Hematopoietic multipotent progenitor cell treated with erythropoietin and hydrocortisone succinate and interleukin-3 and kit ligand, for 8 days (in vitro differentiated cells): ENCODE measurements at places on chromosomes 4 and X.

DNA sequence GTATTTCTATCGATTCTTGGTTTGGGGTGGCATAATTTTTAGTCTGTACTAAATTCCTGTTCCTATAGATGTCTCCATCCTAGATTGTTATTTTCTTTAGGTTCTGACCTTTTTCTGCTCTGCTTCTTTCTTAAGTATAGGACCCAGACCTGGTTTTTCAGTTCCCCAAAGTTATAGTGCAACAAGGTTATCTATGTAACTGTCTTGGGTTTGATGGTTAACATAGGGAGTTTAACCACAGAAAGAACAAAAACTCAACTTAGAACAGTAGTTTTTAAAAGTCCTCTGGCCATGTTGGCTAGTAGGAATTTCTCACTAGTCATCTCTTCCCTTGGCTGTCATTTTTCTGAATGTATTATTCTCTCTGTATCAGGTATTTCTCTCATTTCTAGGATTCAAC lies 38.8 kb upstream of the MAD2L1 start:
- no peak for DNase-seq

DNA sequence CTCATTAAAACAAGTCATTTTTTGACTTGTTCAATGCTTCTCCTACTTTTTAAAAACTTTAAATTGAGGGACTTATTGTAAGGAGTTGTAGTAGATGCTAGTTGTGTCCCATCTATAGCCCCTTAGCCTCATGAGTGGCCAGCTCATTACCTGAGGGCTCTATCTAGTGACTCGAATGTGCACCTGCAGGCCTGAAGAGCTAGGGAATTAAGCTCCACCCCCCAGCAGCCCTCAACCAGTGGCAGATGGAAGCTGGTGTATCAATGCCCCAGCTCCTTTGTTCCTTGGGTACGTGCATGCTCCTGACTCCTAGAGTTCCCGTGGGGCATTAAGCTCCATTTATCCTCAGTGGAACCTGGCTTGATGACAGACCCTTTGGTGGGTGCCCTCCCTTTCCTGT lies 146.7 kb upstream of the FAM9B start:
- DNase-seq: no peak

DNA sequence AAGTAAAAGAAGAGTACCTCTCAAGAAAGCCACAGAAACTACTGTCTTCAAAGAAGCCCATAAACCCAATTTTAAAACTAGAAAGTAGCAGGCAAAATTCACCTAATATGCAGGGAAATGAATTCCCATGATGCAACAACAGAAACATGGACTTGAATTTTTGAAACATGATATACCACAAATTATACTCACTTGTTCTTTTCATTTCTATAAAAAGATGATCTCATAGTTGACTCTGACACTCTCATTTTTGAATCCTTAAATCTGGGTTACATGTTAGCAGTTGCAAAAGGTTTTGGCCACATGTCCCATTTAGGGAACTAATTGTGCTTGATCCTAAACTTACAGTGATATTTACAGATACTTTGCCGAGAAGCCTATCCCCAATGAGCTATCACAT lies 1130.8 kb downstream of the FAT4 start:
- no peak for DNase-seq

GRCh38 chr4:175916626-175917351 lies 104.7 kb upstream of the GPM6A start:
- no peak for DNase-seq

- peak; percentile 62 for DNase-seq
Measured at GRCh38 chr4:148266921-148267320, 175.3 kb downstream of the NR3C2 start.

- DNase-seq: no peak
Measured at GRCh38 chr4:77613267-77613666, 7.6 kb downstream of the CXCL13 start.

- no peak for DNase-seq
Measured at GRCh38 chr4:122221322-122221721, 69.2 kb downstream of the BLTP1 start.

DNA sequence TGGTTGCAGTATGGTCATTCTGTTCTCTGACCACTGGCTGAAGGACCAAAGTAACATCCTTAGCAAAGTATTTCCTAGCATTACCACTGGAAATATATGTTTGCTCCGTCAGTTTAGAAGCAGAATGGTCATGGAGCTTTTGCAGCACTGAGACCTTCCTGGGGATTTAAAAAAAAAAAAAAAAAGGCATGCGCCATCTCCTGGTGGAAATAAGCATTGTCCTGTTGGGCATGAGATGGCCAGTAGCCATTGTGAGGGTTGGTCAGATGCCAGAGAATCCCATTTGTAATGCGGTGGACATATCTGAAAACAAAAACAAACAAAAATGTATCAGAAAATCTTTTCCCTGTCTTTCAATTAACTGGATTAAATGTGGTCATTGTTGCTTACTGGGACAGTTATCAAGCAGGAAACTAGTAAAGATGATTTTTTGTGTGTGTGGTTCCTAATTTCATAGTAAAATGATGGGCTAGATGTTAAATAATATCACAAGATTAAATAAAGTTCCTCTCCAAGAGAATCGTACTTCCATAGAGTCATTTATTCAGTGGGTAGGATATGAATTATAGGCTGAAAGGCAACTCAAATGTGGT lies 139.6 kb downstream of the SOWAHB start:
- peak; percentile 41 for DNase-seq

DNA sequence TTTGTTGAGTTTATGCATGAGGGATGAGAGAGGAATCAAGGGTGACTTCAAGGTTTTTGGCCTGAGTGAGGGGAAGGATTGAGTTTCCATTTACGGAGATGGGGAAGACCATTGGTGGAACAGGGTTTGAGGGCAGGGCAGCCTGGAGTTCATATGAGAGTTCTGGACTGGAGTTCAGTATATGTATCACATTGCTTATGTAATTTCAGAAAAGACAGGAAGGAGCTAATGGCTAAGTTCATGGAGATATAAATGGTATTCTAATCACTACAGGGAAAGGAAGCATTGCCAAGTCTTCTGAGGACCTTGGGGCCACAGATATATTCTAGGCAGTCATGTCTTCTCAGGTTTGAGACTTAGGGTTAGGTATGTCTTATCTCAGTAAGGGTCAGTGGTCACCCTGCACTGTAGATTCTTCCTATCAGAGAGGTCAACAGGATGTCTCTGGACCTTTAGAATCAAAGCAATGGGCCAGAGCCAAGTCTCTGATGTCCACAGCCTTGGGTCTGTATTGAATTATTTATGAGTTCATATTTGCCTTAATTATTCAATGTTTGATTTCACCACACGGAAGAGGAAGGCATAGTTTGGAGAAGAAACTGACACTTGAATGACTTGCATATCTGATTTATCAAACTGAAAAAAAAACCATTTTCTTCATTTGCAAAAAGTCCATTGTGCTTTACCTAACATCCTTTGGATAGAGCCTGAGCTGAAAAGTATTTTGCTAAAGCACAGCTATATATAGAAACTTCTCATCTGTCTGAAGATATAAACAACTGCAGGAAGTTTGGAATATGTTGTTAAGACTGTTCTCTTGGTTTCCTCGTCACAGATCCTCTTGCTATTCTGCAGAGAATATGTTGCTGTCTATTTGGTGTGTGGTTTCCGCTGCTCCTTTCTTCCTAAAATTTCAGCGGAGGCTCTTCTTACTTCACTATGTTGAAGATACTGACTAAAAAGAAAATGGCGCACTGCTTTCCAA lies 139.5 kb downstream of the PDGFRA start:
- DNase-seq: no peak

DNA sequence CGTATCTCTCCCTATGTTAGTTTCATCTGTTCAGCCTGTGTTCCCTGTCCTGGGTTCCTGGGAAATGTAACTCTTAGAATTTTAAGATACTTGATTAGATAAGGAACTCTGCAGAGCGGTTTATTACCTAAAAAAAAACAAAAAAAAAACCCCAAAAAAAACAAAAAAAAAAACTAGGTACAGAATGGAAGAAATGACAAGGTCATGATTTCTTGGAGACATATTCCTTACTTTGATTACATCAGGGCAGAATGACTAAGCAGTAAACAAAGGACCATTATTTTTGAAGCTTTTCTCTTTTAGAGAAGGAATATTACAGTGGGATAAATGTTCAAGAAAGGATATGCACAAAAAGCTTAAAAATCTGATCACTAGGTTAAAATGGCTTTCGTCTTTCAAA lies 171.8 kb downstream of the ARAP2 start:
- no peak for DNase-seq

- no peak for DNase-seq
Measured at GRCh38 chr4:114727461-114727860, 128.9 kb downstream of the UGT8 start.

DNA sequence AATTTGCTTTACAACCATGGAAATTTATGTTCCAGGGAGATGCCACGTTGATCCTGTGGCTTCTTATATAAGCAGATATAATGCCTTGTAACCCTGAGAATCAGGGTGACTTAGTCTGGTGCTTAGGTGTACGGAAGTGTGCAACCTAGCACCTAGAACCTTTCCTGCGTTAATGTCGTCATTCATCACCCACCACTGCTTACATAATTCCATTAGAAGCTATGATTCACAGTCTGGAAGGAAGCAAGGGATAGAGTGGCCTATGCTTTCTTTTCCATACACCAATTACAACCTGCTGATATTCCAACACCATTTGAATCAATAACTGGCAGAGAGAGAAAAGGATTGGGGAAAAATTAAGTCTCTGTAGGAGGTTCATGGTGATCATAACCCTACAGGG lies 17.3 kb upstream of the CXCL8 start:
- DNase-seq: no peak

DNA sequence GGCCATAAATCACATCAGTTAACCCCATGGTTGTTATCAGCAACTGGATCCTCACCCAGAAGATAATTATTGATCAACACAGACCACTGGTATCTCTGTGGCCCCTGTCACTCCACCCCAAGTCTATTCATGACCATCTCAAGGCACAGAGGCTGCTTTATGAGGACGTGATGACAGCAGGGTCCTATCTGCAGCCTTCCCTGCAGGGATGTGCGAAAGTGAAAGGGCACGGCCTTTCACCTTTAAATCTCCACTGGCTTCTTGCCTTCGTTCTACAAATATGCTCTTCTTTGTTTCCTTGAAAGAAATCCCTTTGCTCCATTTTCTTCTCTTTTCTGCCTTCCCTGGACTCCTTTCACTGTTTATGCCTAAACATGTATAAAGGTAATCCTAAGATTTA lies 170.6 kb upstream of the EDNRA start:
- no peak for DNase-seq

DNA sequence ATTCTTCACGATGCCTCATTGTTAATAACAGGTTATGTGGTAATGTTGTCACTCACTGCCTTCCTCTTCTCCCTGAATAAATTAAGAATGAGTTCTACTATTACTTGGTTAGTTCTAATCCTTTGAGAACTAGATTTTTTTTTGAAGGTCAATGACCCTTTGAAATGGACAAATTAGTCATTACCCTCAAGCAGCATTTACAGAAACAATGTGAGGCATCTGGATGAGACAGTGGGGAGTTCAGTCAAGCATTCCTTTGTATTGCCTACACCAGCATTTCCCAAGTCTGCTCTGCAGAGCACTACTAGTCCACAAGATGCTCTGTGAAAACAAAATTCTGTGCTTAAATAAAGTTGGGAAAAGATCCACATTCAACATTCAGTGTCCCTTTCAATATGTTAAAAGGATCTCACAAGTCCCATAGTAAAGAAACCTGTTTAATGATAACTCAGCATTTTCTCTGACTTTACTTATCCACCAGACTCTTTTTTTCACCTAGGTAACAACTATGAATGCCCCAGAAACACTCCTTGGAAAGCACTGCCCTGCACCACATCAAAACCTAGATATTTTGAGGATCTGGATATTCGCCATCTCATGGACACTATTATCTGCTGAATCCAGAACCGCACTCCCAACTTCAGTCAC lies 60.6 kb downstream of the CHRDL1 start:
- no peak for DNase-seq

GRCh38 chr4:180635281-180635680 lies 1607.9 kb upstream of the TENM3 start:
- no peak for DNase-seq
